ENCODE measurements at places on chromosomes 6 and 20.

DNA sequence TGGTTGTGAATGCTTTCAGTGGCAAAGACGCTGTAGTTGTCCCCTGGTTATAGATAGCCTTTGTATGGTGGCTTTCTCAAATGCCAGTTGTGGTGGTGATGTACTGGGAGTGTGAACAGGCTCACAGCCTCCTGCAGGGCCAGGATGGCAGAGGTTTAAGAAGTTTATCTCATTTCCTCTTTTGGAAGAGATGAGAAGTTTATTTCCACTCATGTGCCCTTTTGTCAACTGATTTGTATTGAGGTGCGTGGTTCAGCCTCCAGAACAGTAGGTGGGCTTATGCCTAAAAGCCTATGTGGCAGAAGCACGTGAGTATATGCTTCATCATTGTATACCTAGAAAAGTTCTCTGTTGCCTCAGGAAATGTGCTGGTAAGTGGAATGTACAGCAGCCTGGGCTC lies 13.7 kb upstream of the ZFP57 start:
- DNase-seq = no peak

DNA sequence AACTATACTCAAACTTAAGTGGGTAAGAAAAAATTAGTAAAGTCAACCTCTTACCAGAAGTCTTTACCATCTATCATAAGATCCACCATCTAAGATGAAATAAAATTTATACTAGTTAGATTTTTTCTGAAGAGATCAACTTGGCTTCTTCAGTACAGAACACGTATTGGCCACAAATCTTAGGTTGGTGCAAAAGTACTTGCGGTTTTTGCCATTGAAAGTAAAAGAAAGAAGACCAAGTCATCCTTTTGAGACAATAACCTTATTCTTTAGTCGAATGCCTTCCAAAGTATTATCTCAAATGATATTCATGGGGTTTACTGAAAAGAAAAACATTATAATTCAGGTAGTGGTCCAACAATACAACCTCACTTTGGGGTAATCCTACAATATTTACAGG lies 292.6 kb upstream of the PTCHD4 start:
- no peak for DNase-seq

DNA sequence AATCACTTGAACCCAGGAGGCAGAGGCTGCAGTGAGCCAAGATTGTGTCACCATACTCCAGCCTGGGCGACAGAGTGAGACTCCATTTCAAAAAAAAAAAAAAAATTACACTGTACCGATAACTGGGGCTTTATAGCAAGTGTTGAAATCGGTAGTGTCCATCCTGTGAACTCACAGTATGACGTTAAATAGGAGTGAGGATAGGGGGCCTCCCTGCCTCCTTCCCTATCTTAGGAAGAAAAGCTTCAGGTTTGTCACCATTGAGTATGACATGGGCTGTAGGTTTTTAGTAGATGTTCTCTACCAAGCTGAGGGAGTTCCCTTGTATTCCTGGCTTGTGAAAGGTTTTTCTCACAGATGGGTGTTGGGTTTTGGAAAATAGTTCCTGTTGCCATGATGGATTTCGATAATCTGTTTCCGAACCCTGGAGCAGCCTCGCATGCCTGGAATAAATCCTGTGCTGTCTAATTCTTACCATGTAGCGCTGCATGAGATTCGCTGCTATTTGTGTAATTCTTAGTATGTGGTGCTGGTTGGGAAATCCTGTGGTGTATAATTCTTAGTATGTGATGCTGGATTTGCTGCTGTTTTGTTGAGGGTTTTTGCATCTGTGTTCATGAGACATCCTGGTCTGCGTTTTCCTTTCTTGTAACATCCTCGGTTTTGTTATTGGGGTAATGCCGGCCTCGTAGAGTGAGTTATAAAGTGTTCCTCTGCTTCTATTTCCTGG lies 23.6 kb downstream of the NTSR1 start:
- DNase-seq = no peak

GRCh38 chr20:20366551-20366875 lies 1.4 kb upstream of the INSM1 start:
- DNase-seq = peak; percentile 97

GRCh38 chr20:43363506-43363905 lies 94.2 kb upstream of the SRSF6 start:
- DNase-seq = no peak

DNA sequence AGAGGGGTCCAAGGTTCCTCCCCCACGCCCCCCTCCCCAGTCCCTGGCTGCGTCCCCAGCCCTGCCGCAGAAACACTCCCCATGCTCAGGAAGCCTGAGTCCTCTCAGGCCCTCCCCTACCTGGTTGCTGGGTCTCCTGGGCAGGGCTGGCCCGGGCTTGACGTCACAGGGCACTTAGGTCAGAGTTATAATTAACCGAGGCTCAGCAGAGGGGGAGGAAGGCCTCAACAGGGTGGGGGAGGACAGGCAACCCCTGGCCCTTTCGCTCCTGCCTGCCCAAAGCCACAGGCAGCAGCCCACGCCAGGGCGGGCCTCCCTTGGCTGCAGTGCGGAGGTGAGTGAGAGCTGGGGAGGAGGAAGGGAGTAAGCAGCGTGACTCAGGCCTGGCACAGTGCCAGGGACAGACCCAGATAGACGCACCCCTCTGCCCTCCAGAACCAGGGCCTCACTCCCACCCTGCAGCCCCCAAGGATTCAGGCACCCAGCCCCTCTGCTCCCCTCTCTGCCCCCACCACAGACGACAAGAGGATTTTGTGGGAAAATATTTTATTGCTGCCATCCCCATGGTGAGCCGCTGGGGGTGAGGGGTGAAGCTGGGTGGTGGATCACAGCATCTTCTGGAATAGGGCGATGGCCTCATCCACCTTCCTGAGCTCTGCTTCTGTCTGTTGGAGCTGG lies at the start of gene VWA7:
Gene VWA7 (minus strand): TSS at position 340 of the 678 bp plus-strand sequence. CDS start 549 bp downstream, outside the sequence.
- DNase-seq = peak; percentile 85

DNA sequence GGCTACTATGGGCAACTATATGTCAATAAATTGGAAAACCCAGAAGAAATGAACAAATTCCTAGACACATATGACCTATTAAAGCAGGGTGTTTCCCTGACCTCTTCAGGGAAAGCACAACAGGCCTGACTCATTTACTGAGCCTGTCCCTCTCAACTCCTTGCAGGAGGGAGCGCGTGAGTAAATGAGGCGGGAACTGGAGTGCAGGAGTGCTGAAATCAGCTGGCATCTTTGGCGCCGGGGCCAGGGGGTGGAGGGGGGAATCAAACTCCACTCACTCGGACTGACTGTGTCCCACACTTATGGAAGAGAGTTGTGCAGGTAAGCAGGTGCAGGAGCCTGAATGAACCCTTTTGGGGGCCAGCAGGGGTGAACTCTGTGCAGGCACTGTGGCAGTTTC lies 671.2 kb upstream of the PTCHD4 start:
- DNase-seq = peak; percentile 17

DNA sequence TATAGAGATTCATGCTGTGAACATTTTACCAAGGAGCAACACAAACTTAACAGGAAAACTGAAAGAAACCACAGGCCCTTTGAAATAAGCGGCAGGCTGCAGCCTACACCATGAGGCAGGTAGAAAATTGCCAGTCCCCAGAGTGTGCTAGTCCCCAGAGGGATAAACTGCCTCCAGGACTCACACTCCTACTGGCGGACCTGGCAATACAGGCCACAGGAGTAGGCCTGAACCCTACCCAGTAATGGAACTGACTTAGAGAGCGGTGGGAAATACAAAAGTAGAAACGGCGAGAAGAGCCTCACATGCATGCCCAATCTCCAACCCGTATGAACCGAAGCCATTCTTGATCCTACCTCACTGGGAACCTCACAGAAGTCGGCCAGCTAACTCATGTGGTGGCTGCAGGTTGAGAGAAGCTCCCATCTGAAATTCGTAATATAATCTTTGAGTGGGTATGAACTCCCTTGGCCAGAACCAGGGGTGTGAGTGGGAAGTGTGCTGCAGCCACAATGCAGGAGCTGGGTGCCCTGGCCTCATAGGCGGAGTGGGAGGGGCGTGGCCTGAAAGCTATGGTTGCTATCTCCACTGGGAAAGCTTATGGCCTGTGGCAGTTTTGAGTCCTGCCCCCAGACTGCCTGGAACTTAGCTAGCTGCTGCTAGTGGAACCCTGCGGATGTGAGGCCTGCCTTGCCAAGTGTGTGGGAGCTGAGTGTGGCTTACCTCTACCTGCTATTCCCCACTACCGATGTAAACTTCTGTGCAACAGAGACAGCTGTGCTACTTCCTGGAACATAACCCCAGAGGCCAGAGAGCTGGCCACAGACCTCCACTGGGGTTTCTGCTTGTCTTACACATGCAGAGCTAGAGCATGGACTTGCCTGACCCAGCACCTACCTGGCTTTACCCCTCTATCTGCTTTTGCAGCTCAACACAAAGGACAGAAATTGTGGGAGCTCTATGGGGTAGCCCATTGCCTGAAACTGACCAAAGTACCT lies 146.5 kb upstream of the COL21A1 start:
- DNase-seq = peak; percentile 12

- no peak for DNase-seq
Measured at GRCh38 chr6:166950443-166950821, 5.9 kb downstream of the RNASET2 start.

- no peak for DNase-seq
Measured at GRCh38 chr6:169589699-169590257, 112.1 kb downstream of the WDR27 start.

DNA sequence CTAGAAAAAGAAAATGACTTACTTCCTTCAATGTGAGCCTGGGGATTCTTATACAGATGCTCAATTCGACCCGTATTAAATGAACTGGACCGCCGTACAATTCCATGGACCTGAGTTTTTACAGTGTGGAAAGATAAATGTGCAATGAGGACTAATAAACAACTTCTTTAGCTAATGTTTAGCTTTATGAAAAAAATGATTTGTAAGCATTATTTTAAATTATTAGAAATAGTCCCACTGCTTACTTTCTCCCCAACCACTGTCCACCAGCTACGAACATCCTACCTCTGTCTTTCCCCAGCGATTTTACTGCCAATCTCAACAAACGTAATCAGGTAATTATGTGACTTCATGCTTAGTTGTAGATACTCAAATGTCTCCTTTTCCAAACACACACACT lies 128.0 kb downstream of the GMDS start:
- no peak for DNase-seq

DNA sequence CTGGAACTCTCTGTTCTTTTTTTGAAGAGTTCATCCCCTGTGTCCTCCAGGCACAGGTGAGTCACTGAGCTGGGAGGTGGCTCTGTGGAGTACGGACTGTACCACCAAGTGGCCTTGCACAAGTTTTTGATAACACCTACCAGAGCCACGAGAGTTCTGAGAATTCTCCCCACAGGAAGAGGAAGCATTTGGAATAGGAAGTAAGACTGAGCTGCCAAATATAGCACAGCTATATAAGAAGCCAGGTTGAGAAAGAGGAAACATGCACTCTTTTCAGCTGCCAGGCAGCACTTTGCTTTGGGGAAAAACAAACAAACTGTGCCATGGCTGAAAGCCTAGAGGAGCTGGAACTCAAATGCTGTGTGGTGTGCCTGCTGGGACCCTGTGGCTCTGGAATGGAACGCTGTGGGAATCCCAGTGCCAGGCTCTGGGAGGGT lies 70.8 kb upstream of the RIPOR2 start:
- peak; percentile 77 for DNase-seq

DNA sequence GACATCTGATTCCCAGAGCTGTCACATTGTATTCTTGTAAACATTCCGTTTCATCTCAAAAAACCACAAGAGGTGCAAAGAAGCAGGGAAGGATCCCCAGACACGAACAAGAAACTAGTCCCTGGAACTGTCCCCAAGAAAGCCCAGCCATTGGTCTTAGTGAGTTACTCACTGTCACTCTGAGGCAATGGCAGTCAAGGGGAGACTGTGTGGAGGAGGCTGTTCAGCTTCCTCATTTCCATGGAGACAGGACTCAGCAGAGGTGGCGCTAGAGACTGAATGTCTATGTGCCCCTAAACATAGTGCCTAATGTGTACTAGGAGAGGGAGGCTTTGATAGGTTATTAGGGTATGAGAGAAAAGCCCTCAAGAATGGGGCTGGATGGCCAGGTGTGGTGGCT lies 11.1 kb downstream of the ULBP1 start:
- DNase-seq = no peak

- DNase-seq = peak; percentile 67
Measured at GRCh38 chr6:31128093-31128676, 7.9 kb upstream of the CDSN start.

- DNase-seq = no peak
Measured at GRCh38 chr20:17524560-17524959, 6.6 kb downstream of the BFSP1 start.

GRCh38 chr20:56769921-56770600 lies 141.0 kb downstream of the TFAP2C start:
- peak; percentile 10 for DNase-seq

DNA sequence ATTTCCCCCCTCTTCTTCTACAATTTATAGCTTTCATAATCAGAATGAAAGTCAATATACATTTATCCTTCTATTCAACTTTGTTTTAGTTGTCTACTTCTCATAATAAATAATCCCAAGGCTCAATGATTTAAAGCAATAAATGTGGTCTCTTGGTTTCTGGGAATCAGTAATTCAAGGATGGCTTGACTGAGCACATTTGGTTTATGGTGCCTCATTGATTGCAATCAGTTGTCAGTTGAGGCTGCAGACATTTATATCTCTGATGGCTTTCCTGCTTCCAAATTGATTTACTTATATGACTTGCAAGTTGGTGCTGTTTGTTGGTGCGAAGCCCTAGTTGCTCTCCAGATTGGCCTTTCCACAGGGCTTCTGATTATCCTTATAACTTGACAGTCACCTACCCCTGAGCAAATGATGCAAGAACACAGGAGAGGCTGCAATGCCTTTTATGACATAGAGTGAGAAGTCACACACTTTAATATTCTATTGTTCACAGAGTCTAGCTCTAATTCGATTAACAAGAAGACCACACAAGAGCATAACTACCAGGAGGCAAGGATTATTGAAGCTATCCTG lies 2.7 kb upstream of the CRISP1 start:
- DNase-seq = no peak

DNA sequence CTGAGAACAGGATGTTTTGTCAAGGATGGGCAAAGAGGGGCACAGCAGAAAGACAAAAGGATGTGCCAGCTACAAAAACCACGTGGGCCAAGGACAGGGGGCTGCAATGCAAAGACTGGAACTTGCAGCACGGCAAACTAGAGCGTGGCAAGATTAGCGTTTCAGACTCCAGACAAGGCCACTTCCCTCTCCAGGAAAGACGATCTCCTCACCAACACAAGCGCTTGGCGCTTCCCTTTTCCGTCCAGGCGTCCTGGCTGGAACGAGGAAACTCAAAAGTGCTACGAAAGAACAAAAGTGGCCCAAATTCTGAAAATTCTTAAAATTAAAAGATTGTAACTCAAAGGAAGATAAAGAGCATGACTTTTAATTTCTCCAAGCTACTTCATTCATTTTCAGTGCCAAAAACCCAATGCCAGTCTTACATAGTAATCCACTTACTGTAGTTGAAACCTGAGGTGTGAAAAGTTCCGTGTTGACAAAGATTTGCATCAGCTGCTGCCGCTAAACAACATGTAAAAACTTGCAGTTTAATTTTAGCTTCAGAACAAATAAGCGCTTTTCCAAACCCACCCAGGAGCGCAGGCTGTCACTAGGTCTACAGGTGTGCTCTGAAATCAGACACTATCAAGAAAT lies 207.1 kb upstream of the RREB1 start:
- no peak for DNase-seq

Measured in NCI-H69 (cell line).